ENCODE measurements at places on chromosomes 7 and 10.
A peak's percentile ranks its signal among the peaks of the same experiment; 100 is the strongest.

- no peak for DNase-seq
These were observed 79.3 kb upstream of the ADCY1 start for GRCh38 chr7:45494885-45495284.

GRCh38 chr7:32890010-32890792 lies 1.4 kb downstream of the KBTBD2 start:
- DNase-seq: peak; percentile 41

DNA sequence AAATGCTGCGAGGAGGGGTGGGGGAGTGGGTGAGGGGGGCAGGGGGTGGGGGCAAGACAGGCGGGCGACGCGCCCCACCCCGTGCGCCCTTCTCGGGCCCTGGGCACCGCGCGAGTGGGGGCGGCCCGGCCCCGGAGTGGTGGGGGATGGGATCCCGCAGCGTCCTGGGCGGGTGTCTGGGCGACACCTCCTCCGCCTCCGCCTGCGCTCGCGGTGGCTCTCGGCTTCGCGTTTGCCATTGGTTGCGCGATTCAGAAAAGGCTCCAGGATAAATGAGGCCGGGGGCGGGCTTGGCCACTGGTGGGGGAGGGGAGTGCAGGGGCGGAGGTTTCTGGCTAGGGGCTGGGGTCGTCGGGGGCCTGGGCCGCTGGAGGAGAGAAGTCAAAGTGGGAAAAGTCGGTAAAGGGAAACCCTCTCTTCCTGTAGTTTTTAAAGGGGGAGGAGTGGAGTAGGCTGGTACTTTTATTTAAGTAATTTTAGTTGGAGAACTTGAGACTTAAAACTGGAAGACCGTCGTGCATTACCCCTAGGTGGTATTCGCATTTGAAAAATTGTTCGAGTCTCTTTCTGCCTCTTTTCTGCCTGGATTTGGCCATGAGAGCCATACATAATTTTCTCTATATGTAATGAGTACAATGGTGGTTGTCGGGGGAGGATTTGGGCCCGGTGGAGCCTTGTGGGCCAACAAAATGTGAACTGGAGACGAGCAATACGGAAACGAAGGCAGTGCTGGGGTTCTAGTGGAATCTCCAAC lies 992 bp upstream of the IGF2BP3 start:
- peak; percentile 74 for DNase-seq

- no peak for DNase-seq
These were observed 313.3 kb upstream of the AKR1E2 start for GRCh38 chr10:4512671-4513240.

DNA sequence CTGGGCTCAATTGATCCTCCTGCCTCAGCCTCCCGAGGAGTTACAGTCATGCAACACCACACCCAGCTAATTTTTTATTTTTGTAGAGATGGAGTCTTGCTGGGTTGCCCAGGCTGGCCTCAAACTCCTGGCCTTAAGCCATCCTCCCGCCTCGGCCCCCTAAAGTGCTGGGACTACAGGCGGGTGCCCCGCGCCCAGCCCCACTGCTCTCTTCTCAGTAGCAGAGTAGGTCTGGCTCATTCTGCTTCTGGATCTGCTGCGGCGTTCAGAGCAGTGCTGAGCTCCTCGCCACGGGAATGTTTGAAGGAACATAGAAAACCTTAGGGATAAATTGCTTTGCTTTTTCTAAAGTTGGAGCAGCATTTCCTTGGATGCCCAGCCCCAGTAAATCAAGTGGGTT lies 27.4 kb downstream of the WIPI2 start:
- DNase-seq: no peak

DNA sequence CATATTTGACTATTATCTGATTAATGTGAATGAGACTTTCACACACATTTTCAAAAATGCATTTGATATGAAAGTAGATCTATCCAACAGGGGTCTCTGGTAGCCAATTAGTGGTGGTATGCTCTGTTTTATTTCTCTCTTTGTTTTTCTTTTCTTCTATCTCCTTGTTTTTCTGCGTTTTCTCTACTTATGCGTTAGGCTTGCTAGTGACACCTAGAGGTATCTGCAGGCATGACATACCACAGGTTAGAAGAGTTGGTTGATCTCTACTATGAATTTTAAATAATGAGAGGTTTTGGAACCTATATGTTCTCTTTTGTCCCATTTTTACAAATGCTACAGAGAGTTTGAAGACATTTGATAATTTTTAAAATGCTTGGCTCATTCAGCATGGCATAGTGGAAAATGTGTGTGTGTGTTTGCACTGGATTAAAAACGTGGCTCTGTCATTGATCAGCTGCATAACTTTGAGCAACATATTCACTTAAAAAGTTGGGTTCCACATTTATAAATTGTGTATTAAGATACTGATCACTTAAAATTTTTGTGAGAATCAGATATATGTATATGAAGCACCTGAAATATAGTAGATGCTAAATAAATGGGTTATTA lies 28.1 kb upstream of the PLXDC2 start:
- no peak for DNase-seq

GRCh38 chr10:96690755-96691730 lies 29.3 kb downstream of the PIK3AP1 start:
- no peak for DNase-seq

- no peak for DNase-seq
These were observed 43.2 kb upstream of the VCL start for GRCh38 chr10:73954737-73955136.

- no peak for DNase-seq
These were observed 323.7 kb downstream of the CDK14 start for GRCh38 chr7:90919816-90920215.

DNA sequence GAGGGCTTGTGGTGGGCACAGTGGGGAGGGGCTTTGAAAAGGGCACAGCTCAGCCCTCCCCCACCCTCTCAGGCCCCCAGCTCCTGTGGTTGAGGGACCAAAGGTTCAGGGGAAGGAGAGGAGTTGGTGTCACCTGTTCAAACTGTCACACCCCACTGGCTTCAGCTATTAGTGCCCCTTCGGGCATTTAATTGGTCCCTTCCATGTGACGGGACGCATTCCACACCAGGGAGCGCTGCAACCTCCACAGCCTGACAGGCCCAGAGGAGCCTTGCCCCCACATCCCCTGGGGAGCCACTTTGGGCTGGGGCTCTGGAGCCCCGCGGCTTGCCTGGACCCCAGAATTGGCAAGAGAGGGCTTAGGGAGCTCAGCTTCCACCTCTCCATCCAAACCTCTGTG lies 75.7 kb downstream of the C10orf105 start:
- DNase-seq: no peak

- no peak for DNase-seq
These were observed 114.3 kb downstream of the TBXAS1 start for GRCh38 chr7:139943401-139943800.

- DNase-seq: no peak
These were observed 55.4 kb downstream of the ZRANB1 start for GRCh38 chr10:124997306-124997705.

DNA sequence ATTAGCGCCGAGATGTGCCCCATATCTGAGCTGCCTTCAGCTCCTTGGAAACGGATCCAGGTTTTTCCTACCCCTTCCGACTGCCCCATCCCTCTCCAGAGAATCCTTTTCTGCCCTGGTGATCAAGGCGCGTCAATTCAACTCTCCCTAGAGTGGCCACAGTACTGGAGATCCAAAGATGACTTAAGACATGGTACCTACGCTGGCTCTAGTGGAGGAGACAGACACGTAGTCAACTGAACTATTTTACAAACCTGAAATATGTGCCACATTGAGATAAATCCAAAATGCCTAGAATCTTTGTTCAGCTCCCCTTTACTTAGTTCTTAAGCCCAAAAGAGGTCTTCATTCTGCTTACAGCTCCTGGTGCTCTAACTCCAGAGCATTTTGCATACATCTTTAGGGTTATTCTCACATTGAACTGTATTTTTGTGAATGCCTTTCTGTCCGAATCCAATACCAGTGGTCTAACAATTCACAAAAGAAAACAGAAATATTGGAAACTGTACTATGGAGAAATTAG lies 444 bp upstream of the TNPO3 start:
- DNase-seq: no peak

- no peak for DNase-seq
These were observed 317.4 kb downstream of the EXOC4 start for GRCh38 chr7:133570321-133570720.

DNA sequence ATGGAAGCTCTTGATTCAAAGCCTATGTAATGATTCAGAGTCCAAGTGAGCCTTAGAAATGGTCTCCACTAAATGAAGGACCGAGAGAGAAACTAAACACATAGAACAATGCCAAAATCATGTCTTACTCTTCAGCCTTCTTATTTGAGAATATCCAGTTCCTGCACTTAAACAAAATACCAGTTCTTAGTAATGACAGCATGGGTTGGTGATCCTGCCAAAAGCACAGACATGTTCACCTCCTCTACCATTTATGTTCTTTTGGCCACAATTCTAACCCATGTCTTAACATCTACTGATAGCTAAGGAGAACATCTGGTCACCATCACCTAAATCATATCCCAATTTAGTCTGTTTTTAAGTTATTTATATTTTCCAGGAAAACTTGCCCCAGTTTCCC lies 239.6 kb upstream of the PTN start:
- no peak for DNase-seq

DNA sequence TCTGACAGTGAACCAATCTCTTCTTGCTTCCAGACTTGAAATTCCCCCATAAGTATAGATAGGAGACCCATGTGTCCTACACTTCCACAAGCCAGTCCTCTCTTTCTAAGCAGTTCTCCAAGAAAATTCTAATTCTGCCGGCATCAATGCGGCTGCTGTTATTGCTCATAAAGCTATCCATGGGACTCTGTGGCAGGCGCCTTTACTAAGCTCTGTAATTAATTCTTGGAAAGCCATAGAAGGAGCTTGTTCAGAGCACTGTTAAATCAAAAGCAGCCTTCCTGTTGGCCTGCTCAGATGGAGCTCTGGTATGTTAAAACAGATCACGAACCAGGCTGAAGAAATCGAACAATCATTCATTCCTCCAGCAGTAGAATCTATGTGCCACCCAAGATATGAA lies 244.3 kb upstream of the NFE2L3 start:
- DNase-seq: no peak

DNA sequence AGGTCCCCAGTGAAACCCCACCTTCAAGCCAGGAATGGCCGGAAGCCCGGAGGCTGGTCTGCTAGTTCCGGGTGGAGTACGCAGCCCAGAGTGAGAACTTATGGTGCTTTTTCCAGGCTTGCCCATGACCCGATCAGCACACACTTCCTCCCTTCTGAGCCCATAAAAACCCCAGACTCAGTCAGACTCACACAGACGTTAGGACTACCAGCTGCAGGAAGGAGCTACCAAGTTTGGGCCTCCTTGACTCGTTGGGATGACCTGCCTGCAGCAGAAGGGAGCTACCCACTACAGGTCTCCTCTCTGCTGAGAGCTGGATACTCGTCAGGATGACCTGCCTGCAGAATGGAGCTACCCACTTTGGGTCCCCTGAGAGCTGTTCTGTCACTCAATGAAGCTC lies 39.1 kb downstream of the SCRN1 start:
- no peak for DNase-seq

DNA sequence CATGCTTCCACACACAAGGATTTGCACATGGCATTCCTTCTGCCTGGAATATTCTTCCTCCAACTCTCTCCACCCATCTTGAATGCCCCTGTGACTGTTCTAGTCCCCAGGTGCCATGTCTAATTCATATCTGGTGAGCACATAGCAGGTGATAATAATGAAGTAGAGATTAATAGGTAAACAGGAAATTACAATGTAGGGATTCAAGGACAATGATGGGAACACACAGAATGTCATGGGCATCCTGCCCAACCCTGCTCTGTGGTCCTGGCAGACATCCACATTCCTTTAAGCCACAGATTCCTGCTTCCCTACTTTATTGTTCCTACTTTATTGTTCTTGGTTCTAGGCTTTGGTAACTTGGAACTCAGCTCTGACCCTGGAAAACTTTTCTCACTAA lies 115.8 kb downstream of the THSD7A start:
- DNase-seq: no peak

GRCh38 chr10:90859321-90859751 lies 1.5 kb upstream of the HTR7 start:
- no peak for DNase-seq

DNA sequence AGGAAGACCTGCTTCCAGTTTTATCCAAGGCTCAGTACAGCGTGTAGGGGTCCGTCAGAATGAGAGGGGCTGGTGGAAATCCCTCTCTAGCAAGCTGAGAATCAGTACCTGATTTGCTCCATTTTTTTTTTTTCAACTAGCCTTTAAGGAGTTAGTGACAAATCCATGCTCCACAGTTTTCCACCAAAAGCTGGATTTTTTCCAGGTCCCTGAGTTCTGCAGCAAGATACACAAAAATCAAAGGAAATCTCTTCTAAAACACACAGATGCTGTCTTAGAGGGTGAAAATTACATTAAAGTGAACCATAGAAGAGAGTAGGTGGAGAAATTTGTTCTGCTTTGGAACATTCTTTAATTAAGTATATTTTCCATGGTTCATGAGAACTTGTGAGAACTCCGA lies 30.4 kb downstream of the MDFIC start:
- DNase-seq: no peak

DNA sequence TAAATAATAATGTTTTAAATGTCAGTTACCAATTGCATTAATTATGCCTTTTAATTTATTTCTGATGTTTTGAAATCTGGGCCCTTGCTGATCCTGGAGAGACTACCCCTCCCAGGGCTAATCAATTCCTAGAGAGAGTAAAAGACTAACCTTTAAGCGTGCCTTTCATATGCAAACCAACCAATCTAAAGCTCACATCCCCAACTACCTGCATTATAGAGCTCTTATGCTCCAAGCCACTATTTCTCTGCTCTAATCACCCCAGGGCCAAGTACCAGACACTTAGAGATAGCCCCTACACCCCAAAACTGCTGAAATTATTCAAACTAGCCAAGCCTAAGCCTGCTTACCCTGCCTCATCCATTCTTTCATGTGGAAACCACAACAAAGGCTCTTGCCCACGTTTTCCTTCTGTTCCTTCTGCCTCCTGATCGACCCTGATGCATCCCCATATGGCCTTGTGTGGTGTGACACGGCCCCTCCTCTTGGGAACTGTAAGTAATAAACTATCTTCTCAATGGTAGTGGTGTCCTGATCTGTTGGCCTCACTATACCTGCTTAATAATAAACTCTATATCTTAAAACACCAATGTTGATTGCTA lies 97.7 kb downstream of the HIBADH start:
- DNase-seq: no peak

DNA sequence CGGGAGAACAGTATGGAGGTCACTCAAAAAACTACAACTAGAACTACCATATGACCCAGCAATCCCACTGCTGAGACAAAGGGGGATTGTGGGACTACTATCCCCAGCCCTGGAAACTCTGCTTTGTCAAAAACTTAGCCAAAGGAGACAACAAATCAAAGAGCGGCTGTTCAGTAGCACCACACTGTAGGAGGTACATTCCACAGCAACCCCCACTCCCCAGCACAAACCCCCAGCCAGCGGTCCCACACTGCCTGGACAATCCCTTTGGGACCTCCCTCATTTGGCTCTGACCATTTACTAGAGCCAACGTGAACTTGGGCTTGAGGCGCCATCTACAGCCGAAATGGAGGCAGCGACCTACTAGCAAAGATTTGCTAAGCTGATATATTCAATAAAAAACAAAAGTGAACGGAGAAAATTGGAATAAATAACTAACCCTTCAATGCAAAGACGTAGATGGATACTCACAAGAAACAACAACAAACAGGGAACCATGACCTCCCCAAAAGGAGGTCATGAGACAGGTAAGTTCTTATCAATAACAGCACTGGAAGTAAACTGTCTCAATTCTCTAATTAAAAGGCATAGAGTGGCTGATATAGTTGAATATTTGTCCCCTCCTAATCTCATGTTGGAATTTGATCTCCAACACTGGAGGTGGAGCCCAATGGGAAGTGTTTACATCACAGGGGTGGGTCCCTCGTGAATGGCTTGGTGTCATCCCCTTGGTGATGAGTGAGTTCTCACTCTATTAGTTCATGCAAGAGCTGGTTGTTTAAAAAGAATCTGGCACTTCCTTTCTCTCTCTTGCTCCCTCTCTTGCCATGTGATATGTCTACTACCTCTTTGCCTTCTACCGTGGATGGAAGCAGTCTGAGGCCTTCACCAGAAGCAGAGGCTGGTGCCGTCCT lies 119.0 kb upstream of the KCNMA1 start:
- DNase-seq: no peak
